ENCODE measurements at places on chromosomes 5 and 9.
A peak's percentile ranks its signal among the peaks of the same experiment; 100 is the strongest.

GRCh38 chr5:127876384-127876783 lies 173.2 kb downstream of the CCDC192 start:
- no peak for DNase-seq

GRCh38 chr5:25539536-25539935 lies 894.8 kb upstream of the CDH10 start:
- DNase-seq = no peak

- no peak for DNase-seq
These were observed 10.5 kb upstream of the NDST1 start for GRCh38 chr5:150497274-150497988.

DNA sequence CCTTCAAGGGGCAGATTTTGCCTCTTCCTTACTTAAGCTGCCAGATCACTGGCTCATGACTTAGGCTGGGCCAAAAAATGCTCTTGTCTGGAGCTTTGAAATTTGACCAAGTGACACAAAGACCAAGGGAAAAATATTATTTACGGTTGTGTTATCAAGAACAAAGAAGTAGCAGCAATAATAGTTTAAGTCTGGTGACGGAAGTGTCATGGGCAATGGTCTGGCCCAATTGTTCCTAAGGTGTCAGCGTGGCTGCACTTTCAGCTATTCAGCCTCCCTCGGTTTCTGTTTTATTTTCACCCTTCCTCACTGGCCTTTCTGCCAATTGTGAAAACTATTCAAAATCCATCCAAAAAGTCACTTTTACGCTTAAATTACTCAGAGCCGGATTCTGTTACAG lies 185.3 kb downstream of the CDH18 start:
- no peak for DNase-seq

- DNase-seq = no peak
These were observed 313.5 kb upstream of the PDE4D start for GRCh38 chr5:60207040-60207439.

DNA sequence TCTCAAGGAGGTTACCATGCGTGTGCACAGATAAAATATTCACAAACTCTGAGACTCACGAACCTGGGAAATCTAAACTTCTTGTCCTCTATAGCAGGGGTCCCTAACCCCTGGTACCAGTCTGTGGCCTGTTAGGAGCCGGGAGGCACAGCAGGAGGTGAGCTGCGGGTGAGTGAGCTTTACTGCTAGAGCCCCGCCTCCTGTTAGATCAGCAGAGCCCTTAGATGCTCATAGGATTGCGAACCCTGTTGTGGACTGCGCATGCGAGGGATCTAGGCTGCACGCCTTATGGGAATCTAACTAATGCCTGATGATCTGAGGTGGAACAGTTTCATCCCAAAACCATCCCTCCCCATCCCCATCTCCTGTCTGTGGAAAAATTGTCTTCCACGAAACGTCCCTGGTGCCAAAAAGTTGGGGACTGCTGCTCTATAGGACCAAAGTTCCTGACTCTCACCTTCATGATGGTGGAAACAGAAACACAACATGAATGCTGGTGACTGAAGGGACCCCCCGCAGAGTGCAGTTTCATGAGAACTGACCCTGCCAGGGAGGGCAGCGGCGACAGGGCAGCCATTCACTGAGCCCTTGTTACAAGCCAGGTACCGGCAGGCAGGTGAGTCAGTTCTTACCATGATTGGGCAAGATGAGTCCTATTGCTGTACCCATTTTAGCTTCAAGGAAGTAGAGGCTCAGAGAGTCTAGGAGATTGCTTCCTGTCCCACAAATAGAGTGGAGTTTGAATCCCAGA lies 181.9 kb downstream of the RGS3 start:
- DNase-seq = no peak

- DNase-seq = no peak
These were observed 135.3 kb upstream of the RPS23 start for GRCh38 chr5:82413302-82414040.

- peak; percentile 54 for DNase-seq
These were observed 21.0 kb downstream of the EXOC3 start for GRCh38 chr5:463952-464351.

DNA sequence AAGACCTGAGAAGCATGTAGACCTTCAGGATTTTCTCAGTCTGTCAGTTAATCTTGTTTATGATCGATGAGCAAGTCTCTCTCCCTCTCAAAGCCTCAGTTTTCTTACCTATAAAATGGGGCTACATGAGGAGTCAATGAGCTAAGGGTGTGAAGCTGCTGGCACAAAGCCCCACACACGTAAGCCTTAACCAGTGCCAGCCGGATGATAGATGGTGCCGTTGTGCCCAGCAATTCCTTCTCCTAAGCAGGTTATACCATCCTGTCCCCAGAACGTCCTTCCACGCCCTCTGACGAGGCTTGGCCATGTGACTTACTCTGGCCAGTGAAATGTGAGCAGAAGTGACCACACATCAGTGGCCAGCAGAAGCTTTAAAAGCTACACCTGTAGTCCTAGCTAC lies 179.0 kb downstream of the C9orf50 start:
- DNase-seq = no peak

GRCh38 chr5:68028131-68028727 lies 187.3 kb upstream of the PIK3R1 start:
- no peak for DNase-seq

GRCh38 chr9:93280661-93281259 lies 96.8 kb downstream of the WNK2 start:
- no peak for DNase-seq

GRCh38 chr9:19232823-19233194 lies 2.3 kb downstream of the DENND4C start:
- DNase-seq = no peak

- DNase-seq = no peak
These were observed 53.9 kb downstream of the ROR2 start for GRCh38 chr9:91896097-91896496.

GRCh38 chr9:95649801-95650213 lies 133.0 kb upstream of the PTCH1 start:
- DNase-seq = no peak

- no peak for DNase-seq
These were observed 76.3 kb upstream of the ORM1 start for GRCh38 chr9:114246558-114246957.

DNA sequence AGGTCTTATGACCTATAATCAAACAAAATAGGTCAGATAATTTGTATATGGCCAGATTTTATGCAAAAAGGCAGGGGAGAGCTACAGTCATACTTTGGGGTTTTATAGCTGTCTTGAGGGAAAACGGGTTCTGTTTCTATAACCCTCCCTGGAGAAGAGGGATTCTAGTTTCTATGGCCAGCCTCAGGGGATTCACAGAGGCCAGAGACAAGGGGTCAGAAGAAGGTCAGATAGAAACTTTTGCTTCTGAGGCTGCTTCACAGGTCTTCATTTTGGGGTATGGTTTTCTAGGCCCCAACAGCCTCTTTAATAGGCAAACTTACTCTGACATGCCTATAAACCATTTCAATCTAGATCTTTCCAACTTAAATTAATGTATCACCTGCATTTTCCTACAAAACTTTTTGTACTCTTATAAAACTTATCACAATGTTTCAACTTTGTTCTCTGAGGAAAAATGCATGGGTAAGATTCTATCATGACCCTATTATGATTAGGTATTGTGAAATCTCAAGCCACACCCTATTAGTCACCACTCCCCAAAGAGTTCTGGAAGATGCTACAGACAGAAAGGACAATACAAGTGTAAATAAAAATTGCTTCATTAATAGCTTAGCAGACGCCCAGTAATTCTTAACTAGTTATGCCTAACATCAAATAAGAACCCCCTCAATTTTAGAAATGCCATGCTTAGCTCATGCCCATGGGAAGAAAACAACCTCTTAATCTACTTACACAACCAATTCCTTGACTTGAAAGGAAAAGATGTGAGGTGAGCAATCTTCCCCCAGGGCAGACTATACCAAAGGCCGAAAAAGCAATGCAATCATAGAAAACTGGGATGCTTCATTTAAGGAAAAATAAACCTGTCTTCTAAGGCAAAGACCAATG lies 396.6 kb downstream of the TLR4 start:
- no peak for DNase-seq

DNA sequence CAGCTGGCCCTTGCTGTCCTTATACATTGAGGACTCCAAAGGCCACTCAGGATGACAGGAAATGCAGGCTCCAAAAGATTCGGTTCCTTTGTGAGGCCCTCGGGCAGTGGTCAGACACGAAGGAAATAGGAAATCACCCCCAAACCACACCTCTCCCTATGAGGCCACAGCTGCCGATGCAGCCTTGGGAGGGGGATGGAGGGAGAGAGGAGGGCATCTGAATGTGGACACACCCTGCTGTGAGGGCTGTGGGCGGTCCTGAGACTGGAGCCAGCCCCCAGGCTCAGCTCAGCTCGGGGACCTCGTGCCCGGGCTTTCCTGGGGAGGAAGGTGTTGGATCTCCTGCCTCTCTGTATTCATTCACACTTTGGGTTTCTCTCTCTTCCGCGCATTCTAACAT lies 2.7 kb upstream of the CLPTM1L start:
- no peak for DNase-seq

- DNase-seq = no peak
These were observed 84.6 kb downstream of the STARD4 start for GRCh38 chr5:111427762-111428161.

DNA sequence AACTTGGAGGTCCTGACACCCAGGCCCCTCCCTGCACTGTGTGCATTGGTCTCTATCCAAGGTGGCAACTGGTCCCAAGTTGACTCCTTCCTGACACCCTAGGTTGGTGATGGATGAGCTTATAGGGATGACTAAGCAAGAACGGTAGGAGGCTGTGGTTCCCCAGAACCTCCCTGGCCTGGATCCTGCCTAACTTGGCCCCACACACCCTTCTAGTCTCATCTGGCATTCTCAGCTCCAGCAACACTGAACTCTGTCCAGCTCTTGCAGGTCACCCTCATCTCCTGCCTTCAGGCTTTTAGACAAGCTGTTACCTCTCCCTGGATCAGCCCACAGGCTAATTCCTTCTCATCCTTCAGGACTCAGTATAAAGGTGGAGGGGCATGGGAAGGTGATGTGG lies 16.5 kb downstream of the AQP3 start:
- DNase-seq = no peak

- DNase-seq = no peak
These were observed 65.0 kb downstream of the SEMA6A start for GRCh38 chr5:116509483-116510244.

GRCh38 chr5:150155258-150156026 lies at the start of gene PDGFRB:
PDGFRB (minus strand) TSS chr5:150155845; CDS start chr5:150137047, 18,798 bp downstream.
- DNase-seq = peak; percentile 44

DNA sequence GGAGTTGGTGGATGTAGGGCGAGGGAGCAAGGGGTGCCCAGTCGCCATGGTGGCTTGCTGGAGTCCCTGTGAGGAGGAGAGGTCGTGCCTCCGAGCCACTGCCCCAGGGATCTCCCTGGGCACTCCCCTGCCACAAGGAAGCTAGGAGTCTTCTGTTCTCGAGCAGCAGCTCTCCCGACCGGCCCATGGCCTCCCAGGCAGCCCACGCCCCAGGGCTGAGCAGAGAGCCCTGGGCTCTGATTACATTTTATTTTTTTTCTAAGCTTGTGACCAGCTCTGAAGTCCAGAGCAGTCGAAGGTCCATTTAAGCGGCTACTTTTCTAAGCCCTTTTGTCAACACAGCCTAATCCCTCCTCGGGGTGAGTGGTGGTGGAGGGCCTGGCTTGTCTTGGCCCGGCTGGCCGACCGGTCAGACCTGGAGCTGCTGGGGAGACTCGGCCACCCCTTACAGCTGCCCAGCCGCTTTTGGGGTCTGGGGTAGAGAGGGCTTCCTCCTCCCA lies 2.1 kb downstream of the RXRA start:
- no peak for DNase-seq

DNA sequence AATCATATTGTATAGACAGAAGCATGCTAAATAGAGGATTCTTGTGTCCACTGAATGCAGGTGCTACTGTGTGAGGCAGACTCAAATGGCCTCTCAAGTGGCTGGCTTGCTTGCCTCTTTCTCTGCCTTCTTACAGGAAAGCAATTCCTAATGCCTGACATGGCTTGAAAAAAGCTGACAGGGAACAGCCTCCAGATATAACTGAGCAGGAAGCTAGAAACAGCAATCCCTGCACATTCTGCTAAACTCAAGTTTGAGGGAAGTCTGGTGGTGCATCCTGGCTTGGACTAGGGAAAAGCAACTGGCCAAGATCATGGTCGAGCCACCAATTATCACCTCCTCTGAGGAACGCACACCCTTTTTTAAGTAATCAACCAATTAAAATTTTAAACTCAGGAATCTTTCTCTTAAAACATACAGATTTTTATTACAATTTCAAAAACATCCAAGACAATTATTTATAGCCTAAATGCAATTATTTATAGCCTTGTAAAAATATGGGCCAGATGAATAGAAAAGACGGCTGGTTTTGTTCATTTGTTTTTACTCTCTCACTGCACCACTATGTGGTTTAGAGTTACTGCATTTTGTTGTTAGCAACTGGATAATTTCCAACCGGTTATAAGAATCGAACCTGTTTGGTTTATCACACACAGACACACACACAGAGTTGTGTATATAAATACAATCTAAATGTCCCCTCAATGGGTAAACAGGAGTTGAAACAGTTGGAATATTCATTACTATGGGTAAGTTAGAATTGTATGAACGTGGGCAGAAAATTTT lies 290.9 kb upstream of the ANKRD55 start:
- no peak for DNase-seq

- no peak for DNase-seq
These were observed 30.4 kb upstream of the NDFIP1 start for GRCh38 chr5:142078221-142078620.

DNA sequence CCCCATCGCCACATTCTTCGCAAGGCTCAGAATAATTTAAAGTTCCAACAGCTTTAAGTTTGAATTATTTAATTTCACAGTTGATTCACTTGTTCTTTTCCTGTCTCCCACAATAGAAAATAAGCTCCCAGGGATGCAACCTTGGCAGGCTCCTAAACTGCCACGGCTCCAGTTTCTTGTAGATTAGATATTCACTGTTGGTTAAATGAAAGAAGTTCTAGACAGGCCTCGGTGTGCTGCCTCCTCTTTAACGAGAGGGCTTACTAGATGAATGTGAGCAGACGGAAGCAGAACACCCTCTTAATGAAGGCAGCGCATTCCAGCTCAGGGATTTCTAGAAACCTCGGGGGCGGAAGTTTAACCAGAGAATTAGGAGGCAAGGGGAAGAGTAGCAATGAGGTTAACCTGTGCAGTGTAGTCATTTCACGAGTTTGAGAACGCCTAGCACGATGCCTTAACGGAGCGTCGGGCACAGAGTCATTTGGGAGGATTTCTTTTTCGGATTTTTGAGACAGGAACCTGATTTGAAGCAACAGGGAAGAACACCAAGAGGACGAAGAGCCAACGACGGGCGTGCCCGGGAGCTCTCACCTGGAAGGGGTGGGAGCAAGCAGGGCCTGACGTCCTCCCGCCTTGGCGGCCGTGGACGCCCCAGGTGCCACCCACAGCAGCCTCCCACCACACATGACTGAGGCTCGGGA lies 637 bp upstream of the SMC5 start:
- peak; percentile 47 for DNase-seq

All from stimulated activated naive CD8-positive, alpha-beta T cell treated with anti-CD3 and anti-CD28 coated beads, Interleukin-15, amount 100 ng/mL, for 72 hours (primary cell).